NCI-H2029 treated with DMSO at 0.1 percent for 48 hours (cell line): ENCODE measurements at places on chromosomes 3 and 15.

DNA sequence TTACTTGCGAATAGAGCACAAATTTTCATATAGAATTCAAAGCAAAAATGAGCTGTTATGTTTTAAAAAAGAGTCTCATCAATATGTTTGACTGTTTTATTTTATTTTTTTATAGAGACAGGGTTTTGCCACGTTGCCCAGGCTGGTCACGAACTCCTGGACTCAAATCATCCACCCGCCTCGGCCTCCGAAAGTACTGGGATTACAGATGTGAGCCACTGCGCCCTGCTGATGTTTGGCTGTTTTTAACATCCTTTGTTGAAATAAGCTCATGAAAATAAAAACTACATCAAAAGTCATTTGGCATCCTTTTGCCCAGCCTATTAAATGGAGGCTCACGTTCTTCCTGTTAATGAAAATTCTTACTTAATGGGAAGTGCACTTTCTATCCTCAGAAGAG lies 154.7 kb downstream of the ATP10A start:
- DNase-seq, result no peak

GRCh38 chr3:169060037-169060436 lies 603.5 kb downstream of the MECOM start:
- no peak for DNase-seq

- no peak for DNase-seq
Measured at GRCh38 chr3:104359546-104359945, 1007.2 kb upstream of the ALCAM start.

DNA sequence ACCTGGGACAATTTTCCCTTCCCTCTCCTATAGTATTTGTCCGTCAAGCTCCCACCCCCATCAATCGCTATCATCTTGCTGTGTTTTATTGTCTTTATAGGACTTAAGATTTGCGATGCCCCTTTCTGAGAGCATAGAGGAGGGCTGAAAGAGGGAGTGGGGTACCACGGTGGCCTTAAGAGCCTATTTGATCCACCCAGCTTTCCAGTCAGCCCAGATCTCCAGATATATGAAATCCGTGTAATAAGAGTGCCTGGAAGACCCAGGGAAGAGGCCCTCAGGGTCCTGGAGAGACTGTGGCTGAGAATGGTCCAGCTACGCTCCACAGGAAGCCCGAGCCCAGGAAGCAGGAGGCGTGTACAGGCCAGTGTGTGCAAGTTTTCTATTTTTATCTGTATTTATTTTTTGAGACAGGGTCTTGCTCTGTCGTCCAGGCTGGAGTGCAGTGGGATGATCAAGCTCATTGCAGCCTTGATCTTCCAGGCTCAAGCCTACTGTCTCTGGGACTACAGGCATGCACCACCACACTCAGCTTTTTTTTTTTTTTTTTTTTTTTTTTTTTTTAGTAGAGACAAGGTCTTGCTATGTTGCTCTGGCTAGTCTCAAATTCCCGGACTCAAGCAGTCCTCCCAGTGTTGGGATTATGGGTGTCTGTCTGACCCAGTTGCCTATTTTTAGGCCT lies 964 bp upstream of the NCKIPSD start:
- no peak for DNase-seq

DNA sequence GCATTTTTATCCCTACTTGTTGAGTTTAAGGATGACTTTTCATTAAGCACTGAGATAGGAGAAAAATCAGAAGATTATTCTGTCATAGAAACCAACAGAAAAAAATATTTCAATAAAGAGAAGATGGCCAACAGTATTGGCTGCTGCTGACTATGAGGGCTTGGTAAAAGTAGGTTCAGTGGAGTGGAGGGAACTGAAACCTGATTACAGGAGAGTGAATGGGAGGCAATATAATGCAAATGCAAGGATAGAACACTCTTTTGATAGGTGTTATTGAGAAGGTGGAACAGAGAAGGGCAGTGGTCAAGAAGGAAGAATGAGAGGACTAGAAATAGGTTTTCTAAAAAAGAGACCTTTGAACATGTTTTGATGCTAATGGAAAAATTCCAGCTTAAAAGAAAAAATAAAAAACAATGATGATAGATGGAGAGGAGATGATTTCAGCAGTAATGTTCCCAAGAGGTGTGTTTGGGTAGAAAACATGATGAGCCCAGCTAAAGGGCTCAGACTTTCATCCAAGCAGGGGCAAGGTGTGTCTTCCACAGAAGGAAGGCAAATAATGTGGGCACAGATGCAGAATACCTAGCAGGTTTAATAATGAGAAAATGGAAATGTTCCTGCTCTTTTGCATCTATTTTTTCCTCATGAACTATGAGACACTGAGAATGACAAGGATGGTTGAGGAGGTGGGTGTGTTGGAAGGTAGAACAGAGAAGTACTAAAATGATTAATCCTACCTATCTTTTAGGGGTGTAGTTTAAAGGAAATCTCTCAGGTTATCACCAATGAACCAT lies 397.9 kb upstream of the GOLIM4 start:
- no peak for DNase-seq

GRCh38 chr3:73500321-73500720 lies 124.4 kb downstream of the PDZRN3 start:
- DNase-seq, result no peak

DNA sequence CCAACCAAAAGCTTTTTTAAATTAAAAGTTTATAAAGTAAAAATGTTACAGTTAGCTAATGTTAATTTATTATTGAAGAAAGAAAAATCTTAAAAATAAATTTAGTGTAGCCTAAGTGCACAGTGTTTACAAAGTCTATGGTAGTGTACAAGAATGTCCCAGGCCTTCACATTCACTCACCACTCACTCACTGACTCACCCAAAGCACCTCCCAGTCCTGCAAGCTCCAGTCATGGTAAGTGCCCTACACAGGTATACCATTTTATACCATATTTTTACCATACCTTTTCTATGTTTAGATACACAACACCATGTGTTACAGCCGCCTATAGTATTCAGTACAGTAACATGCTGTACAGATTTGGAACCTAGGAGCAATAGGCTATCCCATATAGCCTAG lies 29.1 kb downstream of the SSR3 start:
- DNase-seq, result no peak

GRCh38 chr15:93399121-93399520 lies 310.1 kb upstream of the RGMA start:
- no peak for DNase-seq

DNA sequence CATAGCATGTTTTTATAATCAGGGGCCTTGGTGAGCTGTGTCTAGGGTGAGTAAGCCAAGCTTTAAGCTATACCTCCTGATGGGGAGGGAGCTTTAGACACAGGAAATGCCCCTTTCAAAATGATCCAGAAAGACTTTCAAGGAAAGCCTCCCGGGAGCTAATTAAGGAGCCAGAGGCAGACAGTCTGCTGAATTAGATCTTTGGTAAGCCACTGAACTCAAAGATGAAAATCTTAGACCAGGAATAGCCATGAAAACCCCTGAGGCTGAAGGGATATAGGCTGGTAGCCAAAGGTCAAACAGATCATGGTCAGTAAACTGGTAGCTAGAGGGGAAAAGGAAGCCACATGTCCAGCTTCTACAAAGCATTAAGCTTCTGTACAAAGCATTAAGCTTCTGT lies 42.7 kb upstream of the GAP43 start:
- no peak for DNase-seq

DNA sequence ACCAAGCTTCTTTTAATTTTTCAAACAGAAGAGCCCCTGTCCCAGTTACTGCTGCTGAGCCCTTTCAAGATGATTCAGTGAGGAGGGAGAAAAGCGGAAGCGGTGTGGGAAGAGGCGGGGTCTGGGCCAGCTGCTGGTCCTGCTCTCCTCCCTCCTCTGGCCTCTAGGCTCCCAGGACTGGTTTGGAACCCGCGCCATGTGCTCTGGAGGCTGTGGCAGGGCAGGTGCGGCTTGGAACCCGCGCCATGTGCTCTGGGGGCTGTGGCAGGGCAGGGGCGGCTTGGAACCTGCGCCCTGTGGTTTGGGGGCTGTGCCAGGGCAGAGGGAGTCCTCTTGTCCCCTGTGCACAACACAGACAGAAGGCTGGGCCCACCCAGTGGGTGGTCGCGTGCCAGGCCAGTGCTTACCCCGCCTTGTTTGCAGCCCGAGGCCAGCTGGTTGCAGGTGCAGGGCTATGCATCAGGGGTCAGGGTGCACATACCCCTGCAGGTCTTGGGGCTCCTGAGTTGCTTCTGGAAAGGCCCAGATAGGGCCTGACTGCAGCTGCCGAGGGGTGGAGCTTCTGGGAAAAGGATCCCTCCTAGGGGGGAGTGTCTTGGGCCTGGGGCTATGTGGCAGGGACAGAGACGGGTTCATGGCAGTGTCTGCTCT lies 12.2 kb downstream of the ALG1L2 start:
- DNase-seq, result no peak

- no peak for DNase-seq
Measured at GRCh38 chr3:132657869-132658747, 1.5 kb downstream of the ACAD11 start.

- no peak for DNase-seq
Measured at GRCh38 chr15:35696767-35697231, 150.8 kb upstream of the DPH6 start.

DNA sequence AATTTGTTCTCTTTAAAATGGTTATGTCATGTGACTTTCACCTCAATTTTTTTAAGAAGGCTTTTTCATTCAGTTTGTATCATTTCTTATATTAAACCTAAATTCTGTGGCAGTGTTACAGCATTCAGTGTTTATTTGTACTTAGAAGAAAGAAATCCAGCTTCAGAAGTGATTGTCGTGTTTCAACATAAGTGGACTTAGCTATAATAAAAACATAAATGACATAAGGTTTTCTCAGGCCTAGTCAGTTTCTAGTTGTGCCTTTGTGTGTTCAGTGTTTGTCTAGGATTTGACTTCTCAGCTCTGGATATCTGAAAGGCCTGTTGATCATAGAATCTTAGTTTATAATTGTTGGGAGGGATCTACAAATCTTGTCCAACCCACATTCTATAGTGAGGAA lies 80.5 kb downstream of the STT3B start:
- DNase-seq, result no peak

- no peak for DNase-seq
Measured at GRCh38 chr3:122497425-122497824, 17.3 kb downstream of the KPNA1 start.

- DNase-seq, result no peak
Measured at GRCh38 chr3:57582474-57583168, 14.5 kb downstream of the ARF4 start.

GRCh38 chr3:129513705-129514104 lies 14.7 kb upstream of the RHO start:
- DNase-seq, result no peak

DNA sequence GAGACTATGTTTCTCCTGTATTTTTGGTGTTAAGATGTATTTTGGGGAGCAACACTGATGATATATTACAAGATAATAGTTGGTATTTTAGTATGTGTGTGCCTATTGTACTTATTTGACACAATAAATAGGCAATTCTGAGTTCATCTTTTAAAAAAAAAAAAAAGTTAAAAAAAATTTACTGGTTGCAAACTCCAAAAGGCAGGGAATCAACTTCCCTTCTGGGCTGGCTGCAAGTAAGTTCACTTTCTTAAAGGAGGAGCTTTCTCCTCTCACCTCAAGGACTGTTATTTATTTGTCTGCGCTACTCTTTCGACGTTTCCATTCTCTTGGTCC lies 335 bp upstream of the VPS8 start:
- DNase-seq, result no peak

DNA sequence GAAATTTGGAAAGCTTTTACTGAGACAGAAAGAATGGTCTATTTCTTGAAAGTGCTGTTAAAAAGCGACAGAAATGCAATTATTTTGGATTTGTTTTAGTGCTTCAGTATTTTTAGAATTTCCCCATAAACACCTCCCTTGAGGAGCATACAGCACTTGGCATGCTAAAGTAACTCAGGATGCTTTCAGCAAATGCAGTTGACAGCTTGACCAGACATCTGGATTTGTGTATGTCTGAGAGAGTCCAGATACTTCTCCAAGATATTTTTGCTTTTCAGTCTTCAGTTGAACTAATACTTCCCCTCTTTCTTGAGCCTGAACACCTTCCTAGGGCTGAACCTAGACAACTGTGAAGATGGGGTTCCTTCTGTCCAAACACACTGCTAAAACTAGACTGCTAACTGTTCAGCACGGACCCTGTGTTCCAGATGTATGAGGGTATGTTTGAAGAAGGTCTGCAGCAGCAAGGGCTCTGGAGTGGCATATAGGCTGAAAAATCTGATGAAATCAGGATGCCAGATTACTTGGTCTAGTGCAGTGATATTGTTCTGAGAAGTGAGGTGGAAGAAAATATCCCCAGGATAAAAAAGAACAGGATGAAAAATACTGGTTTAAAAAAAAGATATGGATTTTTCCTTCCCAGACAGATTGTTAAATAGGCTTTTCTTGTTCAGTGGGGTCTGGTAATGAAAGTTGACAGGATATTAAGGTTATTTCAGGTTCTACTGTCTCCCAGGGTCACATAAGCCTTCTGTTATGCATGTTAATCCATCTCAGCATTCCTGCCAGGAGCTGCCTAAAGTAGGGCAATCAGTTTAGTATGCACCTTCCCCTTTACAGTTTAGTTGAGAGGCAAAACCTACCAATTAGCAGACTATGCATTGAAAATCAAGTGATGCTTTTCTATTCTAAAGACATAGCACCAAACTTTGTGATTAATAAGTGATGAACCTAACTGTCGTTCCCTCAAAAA lies 516.9 kb upstream of the TBL1XR1 start:
- no peak for DNase-seq

DNA sequence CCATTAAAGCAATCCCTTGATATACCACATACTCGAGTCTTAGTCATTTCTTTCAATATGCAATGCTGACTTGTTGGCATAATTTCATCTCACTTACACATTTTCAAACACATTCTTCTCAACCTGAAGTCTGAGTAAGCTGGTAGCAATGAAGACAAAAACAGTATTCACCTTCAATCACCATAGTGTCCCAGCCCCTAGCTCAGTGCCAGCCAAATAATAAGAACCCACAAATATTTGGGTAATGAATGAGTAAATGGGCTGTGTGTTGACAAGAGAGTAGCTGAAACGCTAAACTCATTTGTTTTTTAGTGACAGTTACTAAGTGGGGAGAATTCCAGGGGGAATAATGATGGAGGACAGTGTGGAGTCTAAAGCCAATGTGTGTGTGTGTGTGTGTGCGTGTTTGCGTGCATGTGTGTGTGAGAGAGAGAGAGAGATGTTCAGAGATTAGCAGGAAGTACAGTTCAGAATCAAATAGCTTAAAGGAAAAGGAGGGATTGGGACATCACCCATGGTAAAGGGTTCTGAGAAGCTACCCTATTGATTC lies 165.7 kb downstream of the GAP43 start:
- no peak for DNase-seq

- no peak for DNase-seq
Measured at GRCh38 chr3:102060814-102061213, 211.5 kb downstream of the NFKBIZ start.
